ENCODE measurements at places on chromosomes 16 and 17.

DNA sequence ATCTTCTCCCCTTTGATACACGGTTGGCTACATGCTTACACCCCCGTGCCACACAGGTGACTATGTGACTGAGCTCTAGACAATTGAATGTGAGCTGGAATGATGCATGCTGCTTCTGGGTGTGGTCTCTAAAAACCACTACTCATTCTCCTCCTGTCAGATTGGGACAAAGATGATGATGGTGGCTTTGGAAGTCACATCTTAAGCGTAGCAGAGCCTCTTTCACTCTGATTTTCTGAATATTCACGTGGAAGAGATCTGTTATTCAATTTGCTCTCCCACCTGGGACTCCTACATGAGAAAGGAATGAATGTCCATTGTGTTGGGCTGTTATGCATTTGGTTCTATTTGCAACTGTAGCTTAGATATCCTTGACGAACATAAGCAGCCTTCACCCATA is 763.6 kb upstream of the EEF2KMT start:
- DNase-seq = no peak

GRCh38 chr16:11493531-11493929 is 93.2 kb downstream of the LITAF start:
- DNase-seq = no peak

- no peak for DNase-seq
Observed at GRCh38 chr17:68391561-68392268, 65.6 kb downstream of the WIPI1 start.

- DNase-seq = no peak
Observed at GRCh38 chr16:17417740-17418139, 53.0 kb downstream of the XYLT1 start.

GRCh38 chr16:53502331-53503269 is at the start of gene AKTIP:
Gene AKTIP, minus strand, starts transcription at chr16:53503209. Its CDS starts 2,950 bp downstream, at chr16:53500259.
- DNase-seq = no peak

- DNase-seq = no peak
Observed at GRCh38 chr17:44795928-44796327, 34.2 kb downstream of the GJC1 start.

GRCh38 chr17:16937431-16937830 is 34.5 kb downstream of the TNFRSF13B start:
- DNase-seq = no peak

DNA sequence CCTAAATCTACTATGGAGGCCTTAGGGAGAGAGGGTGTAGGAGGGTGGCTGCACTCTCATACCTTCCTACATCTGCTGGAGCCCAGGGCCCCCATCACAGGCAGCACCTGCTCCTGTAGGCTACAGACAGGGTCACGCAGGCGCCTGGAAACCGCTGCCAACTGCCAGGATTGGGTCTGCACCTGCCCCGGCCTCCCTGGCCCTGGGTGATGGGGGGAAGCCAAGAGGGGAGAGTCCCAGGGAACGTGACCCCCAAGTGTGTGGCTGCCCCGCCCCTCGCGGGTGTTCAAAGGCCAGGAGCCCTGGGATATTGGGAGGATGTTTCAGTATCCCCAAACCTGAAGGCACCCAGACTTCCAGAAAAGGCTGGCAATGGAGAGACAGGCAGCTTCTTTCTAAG is 5.6 kb upstream of the TEX19 start:
- no peak for DNase-seq

GRCh38 chr16:89079434-89079980 is 14.1 kb upstream of the ACSF3 start:
- no peak for DNase-seq

DNA sequence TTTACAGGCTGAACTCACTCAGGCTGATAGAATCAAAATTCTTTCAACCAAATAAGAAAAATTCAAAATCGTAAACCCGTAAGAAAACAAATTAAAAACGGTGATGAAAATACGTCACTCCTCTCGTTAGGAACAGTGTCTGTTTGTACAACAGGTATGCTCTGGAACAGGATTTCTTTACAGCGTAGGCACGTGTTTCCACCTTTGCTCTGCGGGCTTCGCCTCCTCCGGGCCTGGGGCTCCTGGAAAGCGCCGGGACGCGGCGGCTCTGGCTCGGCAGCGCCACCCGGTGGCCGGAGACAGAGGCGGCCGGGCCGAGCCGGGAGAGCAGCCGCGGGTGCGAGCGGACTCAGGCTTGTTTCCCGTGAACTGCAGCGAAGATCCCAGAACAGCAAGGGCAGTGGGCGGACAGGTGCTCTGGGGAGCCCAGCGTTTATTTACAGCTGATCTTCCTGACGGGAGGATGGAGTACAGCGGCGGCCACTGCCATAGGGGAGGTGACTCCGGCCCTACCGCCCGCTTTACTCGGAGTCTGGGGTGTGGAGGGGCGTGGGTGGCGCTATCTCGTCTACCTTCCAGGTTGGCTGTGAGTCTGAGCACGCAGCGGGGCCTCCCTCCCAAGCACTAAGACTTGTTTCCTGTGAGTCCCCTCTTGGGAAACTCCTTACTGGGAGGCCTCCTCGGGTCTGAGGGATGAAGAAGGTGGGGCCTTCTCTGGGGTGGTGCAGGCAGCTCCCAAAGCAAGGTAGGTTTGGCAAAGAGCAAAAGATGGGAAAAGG is 40.5 kb upstream of the ATP2A3 start:
- no peak for DNase-seq

- no peak for DNase-seq
Observed at GRCh38 chr17:55356434-55357328, 65.0 kb downstream of the MMD start.

GRCh38 chr17:16866436-16866835 is 105.5 kb downstream of the TNFRSF13B start:
- no peak for DNase-seq

DNA sequence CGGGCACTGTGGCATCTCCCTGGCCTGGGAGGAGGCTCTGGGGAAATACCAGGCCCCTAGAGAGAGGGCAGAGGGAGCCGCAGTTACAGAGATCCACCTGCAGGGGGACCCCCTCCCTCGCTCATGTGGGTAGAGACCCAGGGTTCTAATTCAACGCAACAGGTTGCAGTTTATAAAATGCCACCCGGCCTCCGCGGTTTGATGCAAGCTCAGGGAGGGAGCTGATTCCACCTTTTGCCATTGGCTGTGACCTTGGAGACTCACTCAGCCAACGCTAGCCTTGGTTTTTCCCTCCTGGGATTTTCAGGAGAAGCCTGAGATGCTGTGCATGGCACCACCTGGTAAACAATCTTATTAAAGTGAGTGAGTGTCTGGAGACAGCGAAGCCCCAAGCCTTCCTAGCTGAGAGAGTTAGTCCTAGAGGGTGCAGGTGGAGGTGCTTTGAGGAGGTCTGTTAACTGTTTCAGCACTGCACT is 12.1 kb downstream of the TTLL6 start:
- DNase-seq = no peak

DNA sequence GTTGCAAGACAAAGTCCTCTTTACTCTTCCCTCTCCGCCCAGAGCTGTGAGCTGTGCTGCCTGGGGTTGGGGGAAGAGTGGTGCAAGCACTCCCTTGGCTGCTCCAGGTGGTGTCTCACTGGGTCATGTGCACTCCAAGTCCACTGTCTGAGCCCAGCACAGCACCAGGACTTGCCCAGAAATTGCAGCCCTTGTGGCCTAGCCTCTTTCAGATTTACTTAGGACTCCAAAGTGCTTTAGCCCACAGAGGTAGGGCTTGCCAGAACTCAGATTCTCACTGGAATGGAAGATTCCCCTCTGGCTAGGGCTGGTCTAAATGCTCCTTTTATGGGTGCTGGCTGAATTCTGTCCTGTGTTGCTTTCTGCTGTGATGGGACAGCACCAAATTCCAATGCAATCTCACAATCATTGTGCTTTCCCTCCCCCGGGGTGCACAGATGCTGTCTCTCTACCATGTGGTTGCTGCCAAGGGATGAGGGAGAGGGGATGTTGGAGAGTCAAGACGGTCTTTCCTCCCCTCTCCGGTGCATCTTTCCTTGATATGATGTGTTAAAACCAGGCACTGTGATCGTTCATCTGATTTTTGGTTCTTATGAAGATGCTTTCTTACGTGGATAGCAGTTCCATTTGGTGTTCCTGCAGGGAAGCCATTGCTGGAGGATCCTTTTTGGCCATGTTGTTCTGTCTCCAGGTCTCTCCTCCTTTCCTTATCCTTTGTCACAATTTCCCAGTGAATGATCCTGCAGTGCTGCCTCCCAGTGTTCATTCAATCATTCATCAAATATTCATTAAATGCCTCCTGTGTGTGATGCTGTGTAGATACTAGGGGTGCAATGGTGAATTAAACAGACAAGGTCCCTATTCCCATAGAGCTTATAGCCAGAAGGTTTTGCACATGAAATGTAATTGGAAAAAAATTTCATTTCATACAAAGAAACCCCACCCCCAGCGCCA is 216.3 kb downstream of the SPECC1 start:
- DNase-seq = no peak

DNA sequence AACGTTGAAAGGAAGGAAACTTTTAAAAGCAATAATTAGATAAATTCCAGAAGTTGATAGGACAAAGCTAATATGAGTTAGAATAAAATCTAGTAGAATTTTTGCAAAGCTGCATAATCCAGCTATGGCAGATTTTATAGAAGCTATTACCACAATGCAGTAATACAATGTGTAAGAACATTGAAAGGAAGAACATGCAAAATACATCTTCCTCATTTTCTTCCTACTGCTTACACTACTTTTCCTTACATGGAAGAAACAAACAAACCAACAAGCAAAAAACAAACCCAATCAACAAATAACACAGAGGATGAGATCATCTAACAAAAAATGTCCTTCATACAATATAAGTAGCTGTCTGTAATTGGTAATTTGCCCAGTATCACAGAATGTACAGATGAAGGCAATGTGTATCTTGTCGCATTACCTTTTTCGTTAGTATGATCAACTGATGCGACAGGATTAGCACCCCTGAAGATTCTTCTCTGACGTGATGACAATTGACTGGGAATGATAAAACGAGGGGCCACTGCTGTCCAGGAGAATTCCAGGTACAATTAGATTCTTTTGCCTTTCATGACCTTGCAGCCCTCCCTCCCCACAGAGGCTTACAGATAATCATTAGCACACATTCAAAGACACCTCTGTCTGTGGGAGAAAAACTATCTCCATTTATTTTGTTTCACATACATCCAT is 21.2 kb upstream of the LRRC37A start:
- DNase-seq = no peak

- DNase-seq = no peak
Observed at GRCh38 chr16:549544-550263, 10.5 kb upstream of the PRR35 start.

DNA sequence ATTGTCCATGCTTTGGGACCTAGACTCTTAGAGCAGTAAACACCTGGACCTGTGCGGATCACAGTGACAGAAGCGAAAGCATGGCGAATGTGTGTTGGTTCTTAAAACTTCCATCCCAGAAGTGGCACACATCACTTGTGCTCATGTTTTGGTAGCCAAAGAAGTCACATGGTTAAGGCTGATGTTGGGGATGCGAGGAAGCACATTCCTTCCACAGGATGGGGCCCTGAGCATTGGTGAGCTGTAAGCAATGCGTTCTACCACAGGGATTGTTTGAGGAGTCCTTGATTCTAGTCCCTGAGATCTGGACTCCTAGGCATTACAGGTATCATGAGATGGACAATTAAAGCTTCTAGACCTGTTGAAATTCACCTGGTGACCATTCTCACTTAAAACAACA is 375.9 kb downstream of the UTP18 start:
- DNase-seq = no peak

- DNase-seq = no peak
Observed at GRCh38 chr17:49365667-49366066, 3.6 kb upstream of the ZNF652 start.

DNA sequence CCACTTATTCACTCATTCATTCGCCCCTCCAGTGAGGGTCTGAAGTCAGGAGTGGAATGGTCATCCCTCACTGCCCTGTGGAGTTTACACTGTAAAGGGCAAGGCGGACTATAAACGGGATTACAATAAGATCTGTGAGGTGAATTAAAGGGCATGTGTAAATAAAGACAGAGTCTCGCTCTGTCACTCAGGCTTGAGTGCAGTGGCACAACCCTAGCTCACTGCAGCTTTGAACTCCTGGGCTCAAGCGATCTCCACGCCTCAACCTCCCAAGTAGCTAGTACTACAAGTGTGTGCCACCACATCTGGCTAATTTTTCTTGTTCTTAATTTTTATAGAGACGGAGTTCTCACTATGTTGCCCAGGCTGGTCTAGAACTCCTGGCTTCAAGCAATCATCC is 25.8 kb downstream of the GINS3 start:
- DNase-seq = no peak

- no peak for DNase-seq
Observed at GRCh38 chr17:45184144-45184543, 22.5 kb downstream of the HEXIM2 start.

- no peak for DNase-seq
Observed at GRCh38 chr16:22969567-22969966, 155.6 kb downstream of the HS3ST2 start.

GRCh38 chr16:77590707-77591106 is 131.6 kb upstream of the NUDT7 start:
- DNase-seq = no peak

- no peak for DNase-seq
Observed at GRCh38 chr17:32575852-32576251, 89.1 kb downstream of the CDK5R1 start.

- no peak for DNase-seq
Observed at GRCh38 chr16:30541502-30542329, 7.1 kb upstream of the ZNF747 start.

DNA sequence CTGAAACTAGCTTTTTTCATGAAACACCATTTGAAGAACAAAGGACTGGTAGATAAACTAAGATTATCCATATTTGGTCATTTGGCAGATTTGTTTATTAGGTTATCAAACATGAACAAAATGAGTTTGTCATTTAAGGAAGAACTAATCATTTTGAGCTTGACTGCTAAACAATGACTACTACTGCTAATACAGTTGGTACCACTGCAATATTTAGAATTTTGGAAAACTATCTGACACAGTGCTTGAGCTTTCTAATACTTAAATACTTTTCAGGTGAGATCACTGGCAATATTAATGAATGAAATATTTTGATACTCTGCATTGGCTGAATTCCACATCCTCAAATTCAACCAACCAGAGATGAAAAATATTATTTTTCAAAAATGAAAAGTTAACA is 47.2 kb downstream of the MED13 start:
- no peak for DNase-seq

GRCh38 chr17:65388911-65389310 is 172.5 kb downstream of the AXIN2 start:
- DNase-seq = no peak

- DNase-seq = no peak
Observed at GRCh38 chr17:82831818-82832200, 8.0 kb downstream of the ZNF750 start.

DNA sequence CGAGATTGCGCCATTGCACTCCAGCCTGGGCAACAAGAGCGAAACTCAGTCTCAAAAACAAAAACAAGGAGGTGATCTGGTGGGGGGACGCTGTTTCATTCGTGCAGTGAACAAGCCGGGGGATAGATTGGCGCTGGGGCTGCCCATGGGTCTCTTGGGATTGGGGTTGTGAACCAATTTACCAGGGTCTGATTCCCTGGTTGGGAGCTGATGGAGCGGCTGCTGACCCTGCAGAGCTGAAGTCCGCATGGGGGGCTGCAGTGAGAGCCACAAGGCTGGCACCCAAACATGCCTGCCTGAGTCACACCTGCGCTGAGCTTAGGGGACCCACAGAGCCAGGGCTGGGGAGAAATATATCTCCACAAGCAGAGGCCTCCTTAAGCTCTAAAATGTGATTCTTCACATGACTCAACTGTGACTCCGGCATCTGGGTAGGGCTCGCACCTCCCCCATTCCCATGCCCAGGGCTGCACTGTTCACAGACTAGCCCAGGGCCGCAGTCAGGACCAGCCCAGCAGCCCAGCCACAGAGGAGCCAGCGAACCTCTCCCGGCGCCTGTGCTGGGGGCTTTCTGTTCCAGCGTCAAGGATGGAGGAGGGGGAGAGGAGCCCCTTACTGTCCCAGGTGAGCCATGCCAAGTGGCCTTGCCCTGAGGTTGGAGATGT is 5.0 kb downstream of the TSPAN10 start:
- DNase-seq = no peak

Data from NCI-H1048 (cell line).